IMR-90 (cell line): ENCODE measurements at places on chromosomes 16 and 17. TPM values are rescaled to one million over a fixed set of nuclear protein-coding genes. Genes with fewer than 3 reads are reported as not detected.

GRCh38 chr17:57582881-57583756, 162.0 kb downstream of the CCDC182 start:
- no peak for DNase-seq
- no peaks in the 10 kb centered on the region; the same call in 1 of the 2 replicates for H3K27me3 ChIP-seq
- no peak overlapping the region for H3K4me3 ChIP-seq
- no peak overlapping the region for H3K27ac ChIP-seq

- H3K4me3 ChIP-seq = no peak overlapping the region
- no peaks in the 10 kb centered on the region for H3K36me3 ChIP-seq
- H3K4me1 ChIP-seq = peaks cover 65% of the 10 kb centered on the region
- DNase-seq = no peak
- no peaks in the 10 kb centered on the region for H3K27me3 ChIP-seq
Observed at GRCh38 chr17:40312893-40313667, 4.1 kb downstream of the RARA start.

The HAS3 gene
- total RNA-seq = 0.28 and 0.36 TPM in 2 replicates

GRCh38 chr17:8341456-8341855, 1.8 kb downstream of the ODF4 start:
- no peaks in the 10 kb centered on the region for H3K36me3 ChIP-seq
- no peaks in the 10 kb centered on the region for H3K4me1 ChIP-seq
- no peak overlapping the region for H3K27ac ChIP-seq
